Activated naive CD4-positive, alpha-beta T cell treated with Interleukin-2 at 50 U/mL for 16 hours (primary cell): ENCODE measurements at places on chromosomes 5 and 9.

DNA sequence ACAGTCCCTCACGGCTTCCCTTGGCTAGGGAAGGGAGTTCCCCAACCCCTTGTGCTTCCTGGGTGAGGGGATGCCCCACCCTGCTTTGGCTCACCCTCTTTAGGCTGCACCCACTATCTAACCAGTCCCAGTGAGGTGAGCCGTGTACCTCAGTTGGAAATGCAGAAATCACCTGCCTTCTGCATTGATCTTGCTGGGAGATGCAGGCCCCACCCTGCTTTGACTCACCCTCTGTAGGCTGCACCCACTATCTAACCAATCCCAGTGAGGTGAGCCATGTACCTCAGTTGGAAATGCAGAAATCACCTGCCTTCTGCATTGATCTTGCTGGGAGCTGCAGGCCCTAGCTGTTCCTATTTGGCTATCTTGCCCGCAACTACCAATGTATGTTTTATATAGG is 44.7 kb downstream of the CCL28 start:
- DNase-seq: no peak

- DNase-seq: no peak
Measured at GRCh38 chr5:110106750-110107149, 417.0 kb downstream of the MAN2A1 start.

GRCh38 chr5:54693936-54694657 is 176.5 kb downstream of the SNX18 start:
- no peak for DNase-seq

- no peak for DNase-seq
Measured at GRCh38 chr5:4080370-4080769, 484.7 kb downstream of the IRX1 start.

DNA sequence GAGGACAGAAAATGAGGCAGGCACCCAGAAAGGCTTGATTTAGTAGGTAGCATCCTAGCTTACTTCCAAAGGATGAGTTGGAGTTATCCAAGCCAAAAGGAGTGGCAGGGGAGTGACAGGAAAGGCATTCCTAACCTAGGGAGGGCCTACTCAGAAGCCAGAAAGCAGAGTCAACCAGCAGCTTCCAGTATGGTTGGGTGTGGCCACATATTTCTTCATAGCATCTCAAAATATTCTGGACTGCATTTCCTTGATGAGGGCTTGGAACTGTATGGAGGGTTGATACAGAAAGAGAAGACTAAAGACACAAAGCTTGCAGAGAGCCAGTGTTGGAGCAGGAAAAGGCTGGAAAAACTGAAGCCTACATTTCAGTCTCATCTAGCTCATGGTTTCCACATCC is 656.8 kb upstream of the DMAC1 start:
- DNase-seq: no peak

- no peak for DNase-seq
Measured at GRCh38 chr9:37262410-37262809, 142.0 kb downstream of the ZCCHC7 start.

DNA sequence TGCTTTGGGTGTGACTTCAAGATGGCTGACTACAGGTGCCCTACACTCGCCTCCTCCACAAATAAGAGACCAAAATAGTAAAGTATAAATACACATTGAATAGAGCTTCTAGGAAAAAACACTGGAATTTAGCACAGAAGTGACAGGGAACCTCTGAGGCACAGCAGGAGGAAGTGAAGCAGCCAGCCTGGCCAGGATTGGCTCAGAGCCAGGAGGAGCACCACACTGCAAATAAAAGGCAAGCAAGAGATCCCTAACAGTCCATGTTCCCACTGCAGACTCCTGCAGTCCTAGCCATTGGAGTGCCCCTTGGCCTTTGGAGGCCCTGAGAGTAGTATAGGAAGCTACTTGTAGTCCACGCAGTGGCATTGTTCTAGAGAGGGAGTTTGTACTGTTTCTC is 186.7 kb upstream of the TLX3 start:
- no peak for DNase-seq

DNA sequence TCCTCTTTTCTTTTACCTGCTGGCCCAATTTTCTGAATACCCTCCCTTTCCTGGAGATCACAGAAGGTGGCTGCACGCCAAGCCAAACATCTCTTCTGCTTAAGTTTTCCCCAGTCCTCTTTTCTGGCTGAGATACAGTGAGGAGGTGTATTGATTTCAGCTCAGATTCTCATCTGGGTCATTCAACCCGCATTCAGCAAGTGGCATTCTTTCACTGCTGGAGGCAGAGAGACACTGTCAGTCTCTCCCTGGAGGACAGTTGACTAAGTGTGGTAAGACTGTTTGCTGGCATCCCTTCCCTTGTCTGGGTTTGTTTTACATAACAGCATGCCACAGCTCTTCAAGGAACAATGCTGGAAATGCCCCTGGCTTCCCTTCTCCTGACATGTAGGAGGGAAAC is 60.5 kb downstream of the GABRG2 start:
- DNase-seq: no peak

DNA sequence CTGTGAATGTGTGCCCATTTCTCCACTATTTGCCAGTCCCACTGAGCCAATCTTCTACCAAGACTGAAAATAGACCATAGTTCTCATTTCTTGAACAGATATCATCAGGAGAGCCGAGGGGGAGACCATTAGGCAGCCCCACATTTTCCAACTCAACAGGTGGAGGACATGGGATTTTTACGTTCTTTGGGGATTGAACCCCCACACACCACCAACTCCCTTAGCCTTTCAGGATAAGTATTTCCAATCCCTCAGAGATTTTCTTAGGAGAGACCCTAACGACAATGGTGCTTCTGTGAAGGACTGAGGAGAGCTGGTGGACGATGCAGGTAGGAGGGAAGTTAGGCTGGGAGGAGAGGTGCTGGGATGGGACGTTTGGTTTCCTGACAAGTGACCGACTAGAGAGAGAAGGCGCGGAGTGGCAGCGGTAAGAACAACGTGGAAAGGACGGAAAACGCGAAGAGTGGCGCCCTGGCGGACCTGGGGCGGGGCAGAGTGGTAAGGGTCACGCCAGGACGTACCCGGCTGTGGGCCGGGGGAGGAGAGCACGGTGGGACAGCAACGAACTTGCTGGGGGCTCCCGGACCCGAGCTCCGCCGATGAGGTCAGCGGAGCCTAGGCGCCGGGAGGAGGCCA is 681 bp upstream of the CHSY3 start:
- no peak for DNase-seq
